ENCODE measurements at places on chromosomes 3 and 15.

DNA sequence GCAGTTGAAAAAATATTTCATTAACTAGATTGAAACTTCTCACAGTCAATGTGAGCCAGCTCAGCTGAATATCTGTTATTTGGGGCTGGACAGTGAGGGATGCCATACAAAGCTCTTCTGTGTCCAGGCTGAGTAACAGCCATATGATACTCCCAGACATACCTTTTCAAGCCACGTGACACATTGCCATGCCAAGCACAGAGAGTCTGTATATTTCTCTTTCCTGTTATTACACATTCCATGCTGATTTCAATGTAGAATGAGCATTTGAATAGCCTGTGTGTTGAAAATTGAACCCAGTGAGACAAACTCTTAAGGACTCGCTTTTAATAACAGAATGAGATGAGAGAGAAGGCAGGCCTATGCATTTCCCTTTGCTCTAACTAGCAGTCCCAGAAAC, 334.7 kb upstream of the RASGRP1 start:
- no peak for DNase-seq

- DNase-seq: no peak
Measured at GRCh38 chr3:184791171-184791570, 20.8 kb upstream of the VPS8 start.

DNA sequence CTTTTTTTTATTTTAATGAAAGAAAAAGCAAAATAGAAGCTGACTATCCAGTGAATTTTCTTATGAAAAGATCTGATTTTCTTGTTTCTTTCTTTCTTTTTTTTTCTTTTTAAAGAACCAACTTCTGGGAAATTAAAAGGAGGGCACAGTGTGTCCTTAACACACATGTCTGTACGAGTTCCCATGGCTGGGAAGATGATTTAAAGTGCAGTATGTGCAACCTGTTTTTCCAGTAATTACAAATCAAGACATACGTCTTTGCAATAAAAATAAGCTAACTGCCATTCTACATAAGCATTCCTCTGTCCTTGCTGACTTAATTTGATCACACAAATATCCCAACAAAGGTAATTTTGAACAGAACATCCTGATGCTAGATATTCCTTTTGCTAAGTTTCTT, 416.1 kb downstream of the ROBO1 start:
- DNase-seq: no peak

- DNase-seq: no peak
Measured at GRCh38 chr15:95834028-95834804, 496.3 kb upstream of the NR2F2 start.

GRCh38 chr3:158273656-158274055, 163.8 kb downstream of the RSRC1 start:
- DNase-seq: no peak

GRCh38 chr15:31228980-31229826, 97.4 kb upstream of the KLF13 start:
- no peak for DNase-seq

DNA sequence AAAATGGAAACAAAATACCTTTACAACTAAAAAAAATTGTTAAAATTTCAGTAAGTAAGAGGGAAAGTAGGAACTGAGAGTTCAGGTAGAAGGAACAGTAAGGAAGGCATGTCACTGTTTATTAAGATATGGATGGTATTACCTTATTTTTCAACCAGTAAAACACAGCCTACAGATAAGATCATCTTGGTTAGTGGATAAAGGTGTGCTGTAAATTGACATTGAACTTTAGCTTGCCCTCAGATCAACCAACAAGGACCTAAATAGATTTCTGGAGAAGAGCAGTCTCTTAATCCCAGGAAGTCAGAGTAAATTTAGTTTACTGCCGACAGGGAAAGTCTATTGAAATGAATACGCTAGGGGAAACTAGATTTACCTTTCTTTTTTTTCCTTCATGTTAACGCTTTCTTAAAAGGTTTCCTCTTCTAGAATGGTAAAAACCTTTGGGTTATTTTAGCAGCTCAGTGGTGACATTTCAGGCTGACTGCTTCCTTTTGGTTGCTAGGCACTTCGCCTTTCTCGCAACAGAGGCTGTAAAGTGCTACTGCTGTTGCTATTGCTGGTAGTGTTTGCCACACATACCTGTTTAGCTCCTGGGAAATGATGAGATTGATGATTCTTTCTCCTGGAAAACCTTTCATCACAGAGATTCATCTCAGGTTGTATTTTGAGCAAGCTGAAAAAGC, 12.9 kb downstream of the DZIP3 start:
- DNase-seq: no peak

DNA sequence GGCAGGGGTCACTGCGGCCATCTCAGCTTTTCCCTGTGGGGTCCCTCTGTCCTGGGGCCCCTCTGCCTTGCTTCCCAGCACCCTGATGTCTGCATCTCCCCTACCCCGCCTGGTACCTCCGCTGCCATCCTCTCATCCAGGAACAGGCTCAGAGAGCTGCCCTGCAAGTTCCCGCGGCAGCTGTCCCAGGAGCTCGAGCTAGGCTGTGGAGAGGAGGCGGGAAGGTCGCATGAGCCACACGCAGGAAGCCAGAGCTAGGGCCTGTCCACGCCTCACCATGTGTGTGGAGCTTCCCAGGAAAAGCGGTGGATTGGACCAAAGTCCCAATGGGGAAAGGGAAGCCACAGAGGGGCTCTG, 12.5 kb downstream of the PLA2G4B start:
- no peak for DNase-seq

DNA sequence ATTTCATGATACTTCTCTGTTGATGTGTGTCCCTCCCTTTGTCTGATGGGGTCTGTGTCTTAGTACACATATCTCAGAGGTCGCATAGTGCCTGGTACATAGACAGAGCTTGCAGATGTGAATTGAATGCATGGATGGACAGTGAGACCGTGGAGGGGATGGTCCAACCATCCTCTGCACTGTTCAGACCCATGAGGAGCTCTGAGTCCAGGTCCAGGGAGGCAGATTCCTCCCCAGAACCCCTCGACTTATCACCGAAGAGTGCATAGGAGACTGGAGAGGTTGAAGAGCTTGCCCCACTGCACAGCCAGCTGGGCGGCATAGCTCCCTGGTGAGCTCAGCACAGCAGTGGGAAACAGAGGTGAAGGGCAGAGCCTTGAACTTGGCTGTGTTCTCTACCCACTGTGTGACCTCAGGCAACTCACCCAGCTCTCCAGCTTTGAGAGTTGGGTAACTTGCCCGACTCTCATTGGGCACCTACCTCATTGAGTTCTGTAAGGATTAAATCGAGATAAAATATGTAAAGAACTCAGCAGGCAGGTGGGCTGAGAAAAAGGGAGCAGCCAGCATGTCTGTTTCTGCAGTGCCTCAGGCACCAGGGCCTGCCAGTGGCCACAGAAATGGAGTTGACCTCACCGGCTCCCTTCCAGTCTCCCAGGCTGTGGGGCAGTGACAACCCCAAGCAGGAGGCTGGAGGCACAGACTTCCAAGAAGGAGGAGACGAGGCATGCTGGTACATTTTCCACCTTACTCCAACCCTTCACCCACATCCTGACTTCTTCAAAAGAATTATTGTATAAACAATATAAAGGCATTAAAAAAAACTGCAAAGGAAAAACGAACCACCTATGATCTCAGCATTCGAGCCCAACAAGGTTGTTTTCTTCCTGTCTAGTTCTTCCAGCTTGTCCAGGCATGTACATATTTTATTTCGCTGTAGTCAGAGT, 54.1 kb upstream of the TFRC start:
- no peak for DNase-seq

DNA sequence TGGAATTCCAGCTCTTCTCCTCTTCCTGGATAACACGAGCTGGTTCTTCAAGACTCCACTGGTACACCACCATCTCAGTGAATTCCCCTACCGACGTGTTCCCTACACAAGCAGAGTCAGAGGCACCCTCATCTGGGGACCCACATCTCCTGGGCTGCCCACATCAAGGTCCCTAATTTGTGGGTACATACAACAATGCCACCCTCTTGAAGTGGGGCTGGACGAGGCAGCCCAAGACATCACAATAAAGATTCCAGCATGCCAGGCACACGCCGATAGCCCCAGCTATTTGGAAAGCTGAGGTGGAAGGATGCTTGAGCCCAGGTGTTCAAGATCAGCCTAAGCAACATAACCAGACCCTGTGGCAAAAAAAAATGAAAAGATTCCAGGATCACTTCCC, 221.2 kb upstream of the LINGO1 start:
- DNase-seq: no peak

DNA sequence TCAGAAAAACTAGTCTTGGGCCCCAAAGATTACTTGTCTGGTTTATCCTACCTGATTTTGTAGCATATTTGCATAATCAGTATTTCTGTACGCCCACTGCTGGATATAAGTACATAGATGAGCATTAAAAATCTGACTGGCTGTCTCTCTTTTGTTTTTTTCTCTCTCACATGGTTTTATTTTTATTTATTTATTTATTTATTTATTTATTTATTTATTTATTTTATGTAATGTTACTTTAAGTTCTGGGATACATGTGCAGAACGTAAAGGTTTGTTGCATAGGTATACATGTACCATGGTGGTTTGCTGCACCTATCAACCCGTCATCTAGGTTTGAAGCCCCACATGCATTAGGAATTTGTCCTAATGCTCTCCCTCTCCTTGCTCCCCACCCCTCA, 31.9 kb downstream of the C2CD4B start:
- no peak for DNase-seq

- no peak for DNase-seq
Measured at GRCh38 chr3:71893122-71893521, 108.2 kb upstream of the PROK2 start.

DNA sequence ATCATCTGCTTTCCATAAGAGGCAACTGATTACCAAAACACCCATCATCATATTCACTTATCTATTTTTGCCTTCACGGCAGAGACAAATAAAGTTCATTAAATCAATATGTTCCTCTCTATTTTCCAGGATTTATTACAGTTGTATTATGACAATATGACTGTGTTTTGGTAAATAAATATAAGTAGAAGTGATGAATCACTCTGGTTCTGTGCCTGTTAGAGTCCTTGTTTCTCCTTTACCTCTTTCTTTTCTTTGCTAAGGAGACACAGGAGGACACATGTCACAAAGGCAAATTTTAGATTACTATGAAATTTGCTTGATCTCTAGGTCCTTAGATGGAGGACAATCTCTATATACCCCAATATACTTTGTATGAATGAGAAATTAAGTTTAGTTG, 152.6 kb upstream of the PLSCR5 start:
- DNase-seq: no peak

GRCh38 chr3:149808209-149808829, 4.7 kb upstream of the RNF13 start:
- peak; percentile 81 for DNase-seq

DNA sequence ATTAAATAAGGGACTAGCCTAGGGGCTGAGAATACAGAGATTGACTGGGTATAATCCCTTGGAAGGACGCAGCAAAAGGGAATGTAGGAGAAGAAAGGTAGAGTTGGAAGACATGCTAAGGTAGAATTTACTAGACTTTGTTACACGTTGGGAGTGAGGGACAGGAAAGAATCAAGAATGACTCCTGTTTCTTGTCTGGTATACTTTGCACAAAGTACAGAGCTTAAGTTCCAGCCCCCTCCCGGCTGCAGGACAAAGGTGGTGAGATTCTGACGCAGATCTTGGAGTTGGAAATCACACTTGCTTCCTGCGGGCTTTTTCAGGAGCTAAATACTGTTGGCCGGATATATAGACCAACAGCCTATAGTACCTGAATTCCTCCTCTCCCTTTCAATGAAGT, 895 bp downstream of the HYKK start:
- no peak for DNase-seq

DNA sequence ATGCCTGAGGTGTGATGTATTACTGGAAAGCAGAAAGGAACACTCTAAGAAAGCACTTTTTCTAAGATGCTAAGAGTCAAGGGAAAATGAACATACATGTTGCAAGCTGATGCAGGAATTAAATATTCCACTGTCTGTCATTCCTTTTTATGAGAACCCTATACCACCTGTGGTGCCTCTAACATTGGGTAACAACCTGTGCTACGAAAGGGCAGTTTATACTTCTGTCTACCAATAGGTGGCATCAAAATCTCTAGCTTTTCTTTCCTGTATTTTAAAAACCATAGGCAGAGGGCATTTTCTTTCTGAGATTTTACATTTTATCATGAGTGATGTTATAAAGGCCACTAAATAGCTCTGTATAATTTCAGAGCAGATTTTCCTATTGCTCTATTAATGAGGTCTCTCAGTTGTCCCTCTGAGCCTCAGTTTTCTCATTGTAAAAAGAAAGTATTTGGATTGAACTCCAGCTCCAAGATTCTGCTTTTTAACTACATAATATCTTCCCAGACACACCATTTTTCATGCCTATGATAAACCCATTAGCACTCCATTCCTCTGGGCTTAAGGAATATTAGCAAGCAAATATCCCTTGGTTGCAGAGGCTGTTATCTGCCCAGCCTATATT, 3.5 kb upstream of the CPNE4 start:
- DNase-seq: peak; percentile 42

DNA sequence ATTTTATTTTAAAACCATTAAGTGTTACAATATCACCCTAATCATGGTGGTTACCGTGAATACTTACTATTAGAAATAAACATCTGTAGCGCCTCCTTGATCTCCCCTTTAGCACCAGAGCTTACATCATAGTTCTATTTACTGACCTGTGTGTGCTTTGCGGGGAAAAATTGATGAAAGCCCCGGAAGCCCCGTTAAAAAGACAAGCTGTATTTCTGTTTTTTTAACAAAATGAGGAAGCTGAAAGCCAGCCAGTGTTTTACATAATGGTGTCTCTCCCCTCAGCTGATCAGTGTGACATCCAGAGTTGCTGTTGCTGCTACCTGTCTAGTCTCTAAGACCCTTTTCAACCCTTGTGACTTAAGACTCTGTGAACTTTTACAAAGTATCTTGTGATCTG, 100.8 kb downstream of the OPA1 start:
- DNase-seq: no peak

GRCh38 chr3:5239602-5240001, 52.1 kb downstream of the EDEM1 start:
- no peak for DNase-seq

- no peak for DNase-seq
Measured at GRCh38 chr3:145417678-145418077, 743.3 kb downstream of the PLOD2 start.

DNA sequence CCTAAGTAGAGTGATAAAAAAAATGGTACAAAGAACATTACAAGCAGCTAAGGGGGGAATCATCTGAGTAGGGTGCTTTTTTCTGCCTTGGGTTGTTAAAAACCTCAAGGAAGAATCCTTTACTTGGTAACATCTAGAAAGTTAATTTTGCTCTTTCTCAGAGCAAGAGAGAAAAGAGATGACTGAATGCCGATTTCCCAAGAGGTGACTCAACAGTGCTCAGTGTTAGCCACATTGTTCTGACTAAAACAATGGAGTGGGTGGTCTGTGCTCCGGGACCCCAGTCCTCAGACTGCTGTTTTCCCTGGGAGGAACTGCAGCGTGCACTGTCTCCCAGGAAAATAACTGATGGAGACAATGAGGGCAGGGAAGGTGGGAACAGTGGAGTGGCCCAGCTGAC, 41.1 kb upstream of the RASGRP1 start:
- no peak for DNase-seq

GRCh38 chr15:41961001-41961518, 11.3 kb downstream of the EHD4 start:
- DNase-seq: peak; percentile 30

Data from ACHN (cell line).